ENCODE measurements at places on chromosomes 12 and 14.
A peak's percentile ranks its signal among the peaks of the same experiment; 100 is the strongest.

GRCh38 chr12:27271206-27271605 is 27.1 kb downstream of the STK38L start:
- no peak for DNase-seq

DNA sequence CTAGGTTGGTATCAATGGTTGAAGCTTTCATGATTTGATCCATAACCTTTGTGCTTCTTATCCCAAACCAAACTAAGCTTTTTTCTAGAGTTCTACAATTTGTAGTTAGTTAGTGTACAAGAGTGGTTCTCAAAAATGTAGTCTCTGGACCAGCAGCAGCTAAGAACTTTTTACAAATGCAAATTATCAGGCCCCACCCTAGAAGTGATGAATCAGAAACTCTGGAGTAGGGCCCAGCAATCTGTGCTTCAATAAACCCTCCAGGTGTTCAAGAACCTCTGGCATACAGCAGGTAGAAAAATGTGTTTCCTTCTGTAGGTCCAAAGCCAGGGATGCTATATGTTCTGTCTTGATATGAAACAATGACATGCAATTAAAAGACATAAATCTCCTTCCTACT is 26.1 kb upstream of the ACTR6 start:
- DNase-seq: no peak

DNA sequence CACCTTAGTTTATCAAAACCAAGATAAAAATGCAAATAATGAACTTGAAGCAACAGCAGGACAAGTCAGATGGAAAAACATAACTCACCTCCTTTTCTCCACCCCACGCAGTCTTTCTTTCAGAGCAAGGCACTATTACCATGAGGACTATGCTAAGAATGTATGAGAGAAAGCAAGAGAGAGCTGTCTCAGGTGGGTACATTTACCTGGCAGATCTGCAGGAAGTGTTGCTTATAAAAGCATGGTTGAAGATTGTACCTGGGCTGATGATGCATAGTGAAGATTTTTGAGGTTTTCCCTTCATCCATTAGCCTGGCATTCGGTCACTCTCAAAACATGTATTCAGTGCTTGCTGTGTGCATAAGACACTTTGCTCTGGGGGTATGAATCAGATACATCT is 68.8 kb upstream of the IFNG-AS1 start:
- DNase-seq: no peak

- DNase-seq: no peak
Measured at GRCh38 chr12:10361084-10361483, 28.8 kb downstream of the KLRK1 start.

DNA sequence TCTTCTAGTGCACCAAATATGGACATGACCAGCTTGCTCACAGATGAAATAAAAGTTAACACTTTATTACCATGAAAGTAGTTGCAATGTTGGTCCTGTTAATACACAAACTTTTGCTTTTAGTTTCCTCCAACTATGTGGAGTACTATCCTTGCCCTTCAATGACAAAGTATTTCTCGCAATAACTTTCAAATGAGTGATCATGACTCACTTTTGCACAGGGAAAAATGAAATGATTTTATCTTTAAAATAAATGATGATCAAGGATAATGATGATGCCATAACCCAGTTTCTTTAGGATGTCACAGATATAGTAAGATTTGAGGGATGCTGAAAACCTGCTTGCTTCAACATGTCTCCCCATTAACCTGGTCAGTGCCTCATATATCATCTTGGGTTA is 254.0 kb upstream of the KITLG start:
- no peak for DNase-seq

DNA sequence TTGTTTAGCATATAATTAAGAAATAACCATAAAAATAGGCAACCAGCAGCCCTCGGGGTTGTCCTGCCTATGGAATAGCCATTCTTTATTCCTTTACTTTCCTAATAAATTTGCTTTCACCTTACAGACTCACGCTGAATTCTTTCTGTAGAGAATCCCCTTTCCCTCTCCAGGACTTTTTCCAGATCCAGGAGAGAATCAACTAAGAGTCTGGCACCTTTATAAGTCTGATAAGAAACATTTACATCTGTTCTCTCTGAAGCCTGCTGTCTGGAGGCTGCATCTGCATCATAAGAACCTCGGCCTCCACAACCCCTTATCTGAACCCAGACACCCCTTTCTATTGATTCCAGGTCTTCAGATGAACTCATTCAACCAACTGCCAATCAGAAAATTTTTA is 32.3 kb downstream of the RIMBP2 start:
- DNase-seq: no peak

DNA sequence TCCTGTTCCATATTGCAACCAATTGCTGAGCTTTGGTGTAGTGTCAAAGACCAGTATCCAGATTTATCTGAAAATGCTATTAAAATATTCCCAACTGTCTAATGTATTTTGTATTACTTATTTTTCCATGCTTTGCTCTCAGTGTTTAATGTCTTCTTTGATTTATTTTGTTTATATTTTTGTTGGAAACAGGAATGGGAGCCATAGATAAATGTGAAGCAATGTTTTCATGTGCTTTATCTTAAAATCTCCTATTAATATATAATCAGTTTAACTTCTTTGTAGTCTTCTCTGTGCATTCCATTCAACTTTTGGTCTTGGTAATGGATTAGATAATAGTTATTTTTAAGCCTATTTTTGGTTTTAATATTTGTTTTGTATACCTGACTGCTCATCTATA is 8.8 kb downstream of the RAP1B start:
- DNase-seq: no peak

DNA sequence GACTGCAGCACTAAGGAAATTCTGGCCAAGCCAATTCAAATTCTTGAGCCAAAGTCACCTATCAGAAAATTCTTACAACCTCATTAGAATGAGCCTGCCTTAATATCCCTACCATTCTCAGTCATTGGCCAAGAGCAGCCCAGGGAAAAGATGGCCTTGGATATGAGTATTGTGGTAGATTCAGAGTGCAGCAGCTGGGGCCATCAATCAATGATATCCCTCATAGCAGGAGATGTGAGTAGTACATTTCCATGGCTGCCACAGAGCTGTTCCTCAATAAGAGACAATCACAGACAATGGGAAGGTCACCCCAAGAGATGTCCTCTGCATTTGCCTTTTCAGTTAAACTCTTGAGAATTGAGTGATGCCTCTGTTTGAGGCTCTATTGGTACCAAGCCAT is 161.6 kb downstream of the DYRK2 start:
- no peak for DNase-seq

DNA sequence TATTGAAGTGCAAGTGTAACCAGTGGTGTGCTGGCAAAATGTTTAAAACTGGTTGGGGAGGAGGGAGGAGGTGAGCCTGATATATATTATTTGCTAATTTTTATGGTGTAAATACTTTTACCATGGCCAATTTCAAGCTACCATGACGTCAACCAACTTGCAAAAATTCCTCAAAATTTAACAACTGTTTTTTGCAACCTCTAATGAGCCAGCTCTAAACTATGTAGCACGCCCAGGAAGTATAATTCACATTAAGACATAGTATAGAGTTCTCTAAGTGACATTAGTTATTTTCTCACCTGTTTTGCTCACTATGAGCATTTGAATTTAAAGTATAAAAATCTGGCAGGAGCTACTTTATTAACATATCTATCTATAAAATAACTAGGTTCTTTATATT is 41.4 kb downstream of the ATL1 start:
- no peak for DNase-seq

GRCh38 chr14:94612174-94612573 is at the start of gene SERPINA3:
Gene SERPINA3 (plus strand): TSS chr14:94612391. CDS start chr14:94614442, 2,051 bp downstream.
- DNase-seq: no peak

DNA sequence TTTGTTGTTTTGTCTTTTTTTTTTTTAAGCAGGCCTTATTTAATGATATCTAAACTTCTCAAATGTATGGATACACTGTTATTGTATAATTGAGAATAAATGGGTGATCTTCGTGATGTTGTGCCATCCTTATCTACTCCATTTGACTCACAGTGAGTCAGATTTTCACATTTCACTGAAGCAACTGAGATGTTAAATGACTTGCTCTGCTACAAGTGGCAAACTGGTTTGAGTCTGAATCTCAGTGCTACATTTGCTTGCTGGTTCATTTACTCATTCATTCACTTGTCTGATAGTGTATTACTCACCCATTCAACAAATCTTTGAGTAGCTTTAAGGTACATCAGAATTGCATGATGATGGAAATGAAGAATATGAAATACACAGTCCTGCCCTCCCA is 2.6 kb downstream of the KIAA0586 start:
- no peak for DNase-seq

GRCh38 chr12:81530352-81530751 is 228.8 kb downstream of the PPFIA2 start:
- DNase-seq: no peak

DNA sequence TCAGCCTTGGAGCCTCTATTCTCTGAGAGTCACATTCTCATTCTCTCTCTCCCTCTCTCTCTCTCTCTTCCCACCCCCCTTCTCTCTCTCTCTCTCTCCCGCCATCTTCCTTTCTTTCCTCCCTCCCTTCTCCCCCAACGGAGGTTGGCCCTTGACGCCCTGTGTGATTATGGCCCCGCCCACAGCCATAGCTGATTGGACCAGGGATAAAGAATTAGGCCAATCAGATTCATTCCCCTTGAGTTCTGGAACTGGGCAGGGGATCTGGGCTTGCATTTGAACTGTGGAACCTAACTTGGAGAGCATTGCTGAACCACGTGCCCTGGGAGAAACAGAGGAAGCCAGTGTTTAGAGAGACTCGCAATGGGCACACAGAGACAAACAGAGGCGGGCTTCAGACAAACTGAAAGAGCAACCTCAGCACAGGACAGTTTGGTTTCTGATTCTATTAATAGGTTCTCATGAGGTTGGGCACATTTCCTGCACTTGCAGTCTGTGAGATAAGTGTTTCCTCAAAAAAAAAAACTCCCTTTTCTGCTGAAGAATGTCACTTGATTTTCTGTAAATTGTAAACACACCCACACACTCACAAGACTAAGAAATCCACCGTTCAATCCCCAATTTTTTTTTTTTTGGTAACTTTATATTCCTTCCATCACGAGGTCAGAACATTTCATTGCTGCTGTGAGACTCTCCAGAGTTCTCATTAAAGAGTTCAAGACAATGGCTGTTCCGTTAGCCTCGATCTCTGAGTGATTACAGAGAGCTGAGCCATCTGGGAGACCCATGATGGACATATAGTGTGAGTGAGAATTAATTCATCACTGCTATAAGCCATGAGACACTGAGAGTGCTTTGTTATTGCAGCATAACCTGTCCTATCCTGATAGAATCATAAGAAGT is 3.5 kb upstream of the P2RX7 start:
- peak; percentile 90 for DNase-seq

- no peak for DNase-seq
Measured at GRCh38 chr14:101836135-101836534, 74.6 kb downstream of the PPP2R5C start.

- DNase-seq: no peak
Measured at GRCh38 chr12:22333713-22334409, 646 bp downstream of the ST8SIA1 start.

- DNase-seq: no peak
Measured at GRCh38 chr12:91947459-91947858, 198.2 kb downstream of the BTG1 start.

DNA sequence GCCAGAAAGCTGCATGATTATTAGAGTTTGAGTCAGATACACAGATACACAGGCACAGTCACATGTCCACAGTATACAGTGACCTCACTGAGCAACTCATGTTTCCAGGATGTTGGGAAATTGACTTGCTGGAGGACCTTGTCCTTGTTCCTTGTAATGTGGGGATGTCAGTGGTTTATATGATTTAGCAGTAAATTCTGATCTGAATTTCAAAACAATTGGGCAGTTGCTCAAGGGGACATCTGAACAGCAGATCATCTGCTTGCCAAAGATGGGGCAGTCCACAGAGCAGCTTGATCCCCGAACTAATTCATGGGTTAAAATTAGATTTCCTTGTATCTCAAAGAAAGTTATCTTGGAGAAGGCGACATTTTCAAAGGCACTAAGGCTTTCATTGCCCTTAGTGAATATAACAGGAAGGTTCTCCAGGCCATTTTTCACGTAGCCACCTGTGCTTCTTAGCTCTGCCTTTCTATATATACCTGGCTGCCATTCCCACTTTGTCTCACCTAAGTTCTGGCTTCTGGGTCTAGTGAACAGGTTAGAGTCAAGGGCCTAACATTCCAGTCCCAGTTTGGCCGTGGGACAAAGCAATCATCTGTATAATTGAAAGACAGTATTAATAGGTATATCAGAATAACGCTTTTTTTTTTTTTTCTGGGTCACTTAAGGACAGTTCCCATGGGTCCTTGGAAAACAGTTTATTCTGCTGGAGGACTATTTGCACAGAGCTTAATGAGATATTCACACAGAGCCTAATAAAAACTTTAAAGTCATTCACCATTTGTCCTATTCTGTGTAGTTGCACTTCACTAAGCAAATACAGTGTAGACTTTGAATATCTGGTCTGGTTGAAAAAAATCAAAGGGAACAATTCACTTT is 64.9 kb upstream of the STRN3 start:
- no peak for DNase-seq

DNA sequence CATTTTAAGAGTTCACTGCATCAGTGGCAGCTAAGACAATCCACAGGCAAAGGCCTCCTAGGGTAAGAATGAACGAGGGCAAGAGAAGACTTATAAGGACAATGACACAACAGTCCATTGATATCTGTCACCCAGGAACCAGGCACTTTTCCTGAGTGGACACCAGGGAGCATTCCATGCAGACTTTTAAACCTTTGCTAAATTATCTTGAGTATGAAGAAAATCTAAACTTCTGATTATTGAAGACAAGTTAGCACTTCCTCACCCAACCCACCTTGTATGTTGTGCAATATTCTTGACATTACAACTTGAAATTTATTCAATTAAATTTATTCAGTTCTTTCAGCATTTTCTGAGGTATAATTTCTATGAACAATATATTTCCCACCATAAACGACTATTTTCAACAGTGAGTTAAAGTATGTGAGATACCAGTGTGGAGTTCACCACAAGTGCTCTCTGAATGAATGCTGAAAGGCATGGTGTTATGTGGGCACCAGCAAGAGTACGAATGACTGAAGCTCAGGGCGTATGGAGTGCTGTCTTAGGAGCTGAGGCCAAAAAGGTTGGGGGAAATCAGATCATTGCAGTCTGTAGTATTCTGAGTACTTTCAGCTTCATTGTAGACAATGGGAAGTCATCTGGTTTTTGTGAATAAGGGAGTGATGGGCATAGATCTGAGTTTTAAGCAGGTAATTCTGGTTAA is 124.3 kb upstream of the LMNTD1 start:
- no peak for DNase-seq

- no peak for DNase-seq
Measured at GRCh38 chr12:15146585-15146984, 74.6 kb downstream of the RERG start.

DNA sequence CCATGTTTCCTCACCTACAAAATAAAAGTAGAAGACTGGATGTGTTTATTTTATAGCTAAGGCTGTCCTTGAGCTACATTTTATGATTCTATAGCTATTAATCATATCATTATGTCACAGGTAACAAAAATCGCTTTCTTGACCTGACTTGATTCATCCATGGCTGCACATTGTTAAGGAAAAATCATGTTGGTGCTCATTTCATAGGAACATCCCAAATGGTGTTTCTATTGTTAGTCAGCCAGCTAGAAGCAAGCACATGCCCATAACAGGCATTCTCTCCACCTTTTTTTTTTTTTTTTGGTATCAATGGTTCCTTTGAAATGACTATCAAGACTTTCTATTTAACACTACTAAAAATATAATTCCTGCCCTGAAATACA is 45.3 kb upstream of the PTHLH start:
- DNase-seq: no peak

All from natural killer cell treated with Interleukin-12 subunit alpha and Interleukin-12 subunit beta and Interleukin-15 and Interleukin-18, amount 100 ng/mL, for 72 hours (primary cell).